Activated CD8-positive, alpha-beta memory T cell treated with anti-CD3 and anti-CD28 coated beads for 4 hours (primary cell): ENCODE measurements at places on chromosomes 4 and X.

DNA sequence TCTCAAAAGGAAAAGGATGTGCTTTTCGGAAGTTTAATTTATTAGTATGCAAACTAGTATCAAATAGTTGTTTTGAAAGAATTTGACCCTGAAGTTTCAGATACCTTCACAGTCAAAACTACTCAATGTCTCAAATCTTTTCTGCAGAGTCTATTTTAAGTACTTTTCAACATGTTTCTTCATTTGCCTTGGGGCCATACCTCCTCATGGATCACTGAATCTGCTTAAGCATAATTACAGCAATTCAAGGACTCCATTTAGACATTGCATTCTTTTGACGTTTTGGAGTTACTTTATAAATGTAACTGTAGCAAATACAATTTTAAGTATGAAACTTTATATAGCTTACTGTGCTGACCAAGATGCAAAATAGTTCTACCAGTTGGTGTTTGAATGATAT lies 25.5 kb downstream of the PALLD start:
- no peak for DNase-seq

DNA sequence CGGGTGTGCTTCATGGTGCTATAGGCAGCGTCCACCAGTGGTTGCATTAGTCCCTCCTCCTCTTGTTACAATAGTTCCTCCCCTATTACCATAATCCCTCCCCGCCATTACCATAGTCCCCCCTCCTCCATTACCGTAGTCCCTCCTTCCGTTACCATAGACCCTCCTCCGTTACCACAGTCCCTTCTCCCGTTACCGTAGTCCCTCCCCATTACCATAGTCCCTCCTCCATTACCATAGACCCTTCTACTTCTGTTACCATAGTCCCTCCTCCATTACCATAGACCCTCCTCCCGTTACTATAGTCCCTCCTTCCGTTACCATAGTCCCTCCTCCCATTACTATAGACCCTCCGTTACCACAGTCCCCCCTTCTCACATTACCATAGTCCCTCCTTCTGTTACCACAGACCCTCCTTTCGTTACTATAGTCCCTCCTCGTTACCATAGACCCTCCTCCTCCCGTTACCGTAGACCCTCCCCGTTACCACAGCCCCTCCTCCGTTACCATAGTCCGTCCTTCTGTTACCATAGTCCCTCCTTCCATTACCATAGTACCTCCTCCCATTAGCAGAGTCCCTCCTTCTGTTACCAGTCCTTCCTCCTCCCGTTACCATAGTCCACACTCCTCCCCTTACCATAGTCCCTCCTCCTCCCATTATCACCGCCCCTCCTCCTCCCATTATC lies 129.6 kb downstream of the DHRSX start:
- no peak for DNase-seq

DNA sequence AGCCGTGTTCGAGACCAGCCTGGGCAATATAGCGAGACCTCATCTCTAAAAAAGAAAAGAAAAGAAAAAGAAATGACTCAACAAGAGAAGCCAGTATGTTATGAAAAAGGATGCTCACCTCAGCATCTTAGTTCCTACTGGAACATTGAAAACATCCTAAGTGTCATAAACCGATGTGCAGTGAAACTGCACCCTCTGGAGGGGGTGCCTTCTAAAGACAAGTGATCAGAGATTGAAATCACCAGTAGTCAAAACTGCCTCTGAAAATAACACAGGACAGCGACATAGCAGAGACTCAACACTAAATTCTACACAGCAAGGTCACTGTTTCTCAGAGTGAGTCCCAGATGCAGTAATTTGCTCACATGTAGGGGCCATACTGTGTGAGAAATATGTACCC lies 28.0 kb upstream of the ATP6AP2 start:
- DNase-seq = no peak

DNA sequence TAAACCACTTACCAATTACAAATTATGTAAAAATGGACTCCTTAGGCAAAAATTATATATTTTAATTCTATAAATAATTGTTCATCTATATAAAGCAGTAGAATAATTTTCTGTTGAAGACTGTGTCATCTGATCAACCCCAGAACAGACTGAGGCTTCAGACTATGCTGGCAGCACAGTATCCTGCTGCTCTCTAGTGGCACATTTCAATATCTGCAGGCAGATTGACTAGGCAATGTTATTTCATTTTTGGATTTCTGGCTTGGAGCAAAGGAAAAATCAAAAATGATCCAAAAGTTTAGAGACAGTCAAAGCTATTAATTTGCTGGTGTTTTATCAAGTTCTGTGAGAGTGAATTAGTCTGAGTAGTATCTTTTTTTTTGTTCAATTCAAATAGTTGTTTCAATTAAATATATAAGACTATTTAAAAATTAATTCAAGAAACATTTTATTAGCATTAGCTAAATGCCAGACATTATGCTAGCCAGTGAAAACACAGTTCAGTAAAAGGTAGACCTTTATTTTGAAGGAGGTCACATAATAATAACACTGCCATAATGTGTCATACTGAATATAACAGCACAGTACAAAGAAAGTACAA lies 21.3 kb upstream of the SULT1E1 start:
- no peak for DNase-seq

GRCh38 chrX:7385131-7385530 lies 237.2 kb upstream of the PUDP start:
- DNase-seq = no peak

GRCh38 chr4:112514647-112515197 lies 1.3 kb downstream of the NEUROG2 start:
- DNase-seq = no peak
